ENCODE measurements at places on chromosomes 4 and X.

DNA sequence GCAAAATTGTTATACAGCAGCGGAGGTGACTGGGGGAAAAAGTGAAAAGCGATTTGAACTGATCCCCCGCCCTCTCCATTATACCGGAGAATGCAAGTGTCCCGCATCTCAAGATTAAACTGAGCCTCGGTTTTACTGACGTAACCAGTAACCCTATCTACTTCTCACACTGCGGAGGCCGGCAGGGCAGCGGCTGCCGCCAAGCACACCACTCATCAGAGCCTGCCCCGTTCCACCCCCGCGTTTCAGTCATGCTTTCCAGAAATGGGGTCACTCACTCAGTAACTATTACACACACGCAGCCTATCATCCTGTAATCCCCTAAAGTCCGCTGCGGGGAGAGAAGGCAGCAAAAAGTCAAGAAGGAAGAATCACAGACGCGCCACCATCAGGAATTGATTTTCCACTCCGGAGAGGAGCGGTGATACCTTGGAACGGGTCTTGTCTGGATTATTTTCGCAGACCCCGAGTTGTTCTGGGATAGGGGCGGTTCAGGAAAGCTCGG is 1.4 kb downstream of the RPS6KA3 start:
- DNase-seq = no peak

DNA sequence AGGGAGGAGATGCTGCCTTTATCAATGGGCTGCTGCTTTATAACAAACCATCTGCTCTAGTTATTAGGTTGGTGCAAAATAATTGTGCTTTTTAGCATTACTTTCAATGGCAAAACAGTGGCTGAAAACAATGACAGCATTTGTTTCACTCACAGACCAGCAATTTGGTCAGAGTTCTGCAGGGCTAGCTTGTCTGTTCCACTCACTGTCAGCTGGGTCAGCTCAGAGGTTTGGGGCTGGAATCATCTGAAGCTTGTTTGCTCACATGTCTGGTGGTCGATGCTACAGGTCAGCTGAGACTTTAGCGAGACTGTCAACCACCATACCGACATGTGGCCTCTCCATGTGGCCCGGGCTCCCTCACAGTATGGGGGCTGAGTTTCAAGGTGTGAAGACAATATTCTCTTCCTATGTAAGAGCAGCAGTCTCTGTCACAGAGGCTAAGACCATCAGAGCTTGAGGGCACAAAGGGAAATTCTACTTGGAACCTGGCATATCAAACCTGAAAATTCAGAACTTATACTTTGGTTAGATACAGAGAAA is 81.3 kb upstream of the LIMCH1 start:
- no peak for DNase-seq

- DNase-seq = no peak
These were observed 10.6 kb downstream of the CLTRN start for GRCh38 chrX:15653961-15654360.

DNA sequence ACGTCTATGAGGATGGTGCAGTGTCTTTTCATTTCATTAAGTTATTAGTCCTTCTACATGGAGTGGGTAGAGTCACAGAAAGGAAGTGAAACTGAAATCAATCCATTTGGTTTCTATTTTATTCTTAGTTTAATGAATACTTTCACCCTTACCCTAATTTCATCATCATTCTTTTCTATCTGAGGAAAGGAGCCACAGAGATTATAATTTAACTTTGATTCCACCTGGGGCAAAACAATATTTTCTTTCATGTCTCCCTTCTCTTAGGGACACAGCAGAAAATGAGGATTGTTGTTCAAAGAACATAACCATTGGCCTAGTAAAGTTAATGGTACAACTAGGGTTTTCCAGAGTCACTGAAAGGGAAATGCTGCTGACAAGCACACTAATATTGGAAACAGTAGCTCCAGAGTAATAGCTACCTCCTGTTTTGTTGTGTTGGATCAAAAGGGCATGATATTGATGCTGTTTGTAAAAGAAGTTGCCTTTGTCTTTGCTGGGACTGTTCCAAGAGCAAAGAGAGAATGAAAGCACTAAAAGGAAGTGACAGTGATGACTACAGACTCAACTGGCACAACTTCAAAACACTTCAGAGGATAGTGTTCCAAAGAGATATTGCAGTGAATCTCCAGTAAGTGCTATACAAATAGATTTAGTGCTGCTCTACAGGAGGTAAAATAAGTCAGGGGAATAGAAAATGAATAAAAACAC is 247.1 kb upstream of the PITX2 start:
- DNase-seq = no peak

- DNase-seq = no peak
These were observed 337.8 kb downstream of the PDGFC start for GRCh38 chr4:156633847-156634246.

- no peak for DNase-seq
These were observed 6.4 kb upstream of the SCML2 start for GRCh38 chrX:18360867-18361266.

GRCh38 chrX:103560256-103560655 is 25.1 kb upstream of the TCEAL4 start:
- no peak for DNase-seq

DNA sequence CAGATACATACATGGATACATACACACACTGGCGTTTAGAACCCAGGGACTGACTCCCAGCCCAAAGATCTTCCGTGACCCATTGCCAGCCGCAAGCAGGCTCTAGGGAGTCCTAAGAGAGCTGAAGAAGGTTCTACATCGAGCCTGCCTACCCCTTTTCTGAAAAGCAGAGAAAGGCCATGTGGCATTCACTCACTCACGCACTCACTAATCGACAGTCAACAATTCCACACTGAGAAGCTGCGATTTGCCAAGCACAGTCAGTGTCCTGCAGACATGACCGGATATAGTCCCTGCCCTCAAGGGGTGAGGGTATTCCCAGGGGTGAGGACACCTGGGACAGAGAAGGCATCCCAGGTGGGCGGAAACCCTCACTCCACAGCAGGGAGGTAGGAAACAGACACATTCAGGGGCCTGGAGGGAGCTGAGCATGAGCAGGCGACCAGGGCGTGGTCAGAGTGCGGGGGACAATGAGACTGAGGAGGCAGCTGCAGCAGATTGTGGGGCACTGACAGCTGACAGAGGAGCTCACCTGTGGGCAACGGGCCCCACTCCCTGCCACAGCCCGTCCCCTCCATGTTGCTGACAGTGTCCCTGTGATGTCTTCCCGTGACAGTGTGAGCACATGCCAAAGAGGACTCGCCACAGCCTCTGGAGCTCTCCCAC is 13.2 kb upstream of the MAN2B2 start:
- no peak for DNase-seq

DNA sequence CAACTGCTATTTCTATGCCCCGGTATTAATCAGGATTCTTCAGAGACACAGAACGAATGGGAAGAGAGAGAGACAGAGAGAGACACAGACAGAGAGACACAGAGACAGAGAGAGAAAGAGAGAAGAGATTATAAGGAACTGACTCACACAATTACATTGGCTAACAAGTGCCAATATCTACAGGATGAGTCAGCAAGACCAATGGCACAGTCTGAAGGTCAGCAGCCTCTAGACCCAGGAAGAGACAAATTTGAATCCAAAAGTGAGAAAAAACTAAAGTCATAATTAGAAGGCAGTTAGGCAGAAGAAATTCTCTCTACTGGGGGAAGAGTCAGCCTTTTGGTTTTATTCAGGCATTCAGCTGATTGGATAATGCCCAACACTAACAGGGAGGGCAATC is 187.3 kb downstream of the MAB21L2 start:
- DNase-seq = no peak

- no peak for DNase-seq
These were observed 567.6 kb upstream of the SLIT2 start for GRCh38 chr4:19684084-19684483.

GRCh38 chrX:118530219-118530911 is 34.8 kb downstream of the DOCK11 start:
- DNase-seq = no peak

GRCh38 chrX:16347968-16348670 is 180.8 kb downstream of the MAGEB17 start:
- DNase-seq = no peak

DNA sequence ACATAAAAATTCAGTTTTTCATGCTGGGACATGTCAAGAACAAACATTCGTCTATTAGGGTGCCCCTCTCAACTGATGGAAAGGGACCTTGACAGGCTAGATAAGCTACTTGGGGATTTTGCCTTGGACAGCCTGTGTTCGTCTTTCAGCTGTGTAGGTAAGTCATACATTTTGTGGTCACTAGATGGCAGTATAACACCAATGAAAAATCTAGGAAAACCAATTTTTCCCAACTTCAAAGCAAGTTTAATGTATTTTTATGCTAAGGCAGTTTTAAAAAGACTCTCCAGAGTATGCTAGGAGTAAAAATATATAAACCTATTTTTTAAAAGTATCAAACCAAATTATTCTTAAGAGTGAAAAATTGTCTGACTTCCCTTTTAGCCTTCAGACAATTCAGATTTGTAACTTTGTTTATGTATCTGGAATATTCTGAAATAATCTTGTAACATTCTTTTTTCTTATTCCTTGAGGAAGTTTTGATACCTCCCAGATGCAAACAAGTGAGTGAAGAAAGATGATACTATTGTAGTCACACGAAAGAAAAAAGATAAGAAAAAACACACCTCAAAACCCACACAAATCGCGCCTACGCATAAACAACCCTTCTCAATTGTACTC is 158.3 kb downstream of the CPE start:
- peak; percentile 24 for DNase-seq

- DNase-seq = no peak
These were observed 198.4 kb upstream of the SFRP2 start for GRCh38 chr4:153987291-153987690.

DNA sequence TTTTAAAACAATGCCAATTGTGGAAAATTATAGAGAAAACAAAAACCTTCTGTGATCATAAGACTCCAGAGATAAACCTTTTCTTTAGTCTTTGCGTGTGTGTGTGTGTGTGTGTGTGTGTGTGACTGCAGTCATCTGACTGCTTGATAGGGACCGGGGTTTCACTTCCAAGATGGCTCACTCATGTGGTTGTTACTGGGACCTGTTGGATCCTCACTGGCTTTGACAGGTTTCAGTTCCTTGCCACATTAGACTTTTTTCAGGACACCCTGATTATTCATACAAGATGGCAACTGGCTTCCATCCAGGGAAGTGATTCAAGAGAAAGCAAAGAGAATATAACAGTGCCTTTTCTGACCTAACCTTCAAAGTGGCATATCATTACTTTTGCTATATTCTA is 21.9 kb upstream of the MAD2L1 start:
- DNase-seq = no peak

DNA sequence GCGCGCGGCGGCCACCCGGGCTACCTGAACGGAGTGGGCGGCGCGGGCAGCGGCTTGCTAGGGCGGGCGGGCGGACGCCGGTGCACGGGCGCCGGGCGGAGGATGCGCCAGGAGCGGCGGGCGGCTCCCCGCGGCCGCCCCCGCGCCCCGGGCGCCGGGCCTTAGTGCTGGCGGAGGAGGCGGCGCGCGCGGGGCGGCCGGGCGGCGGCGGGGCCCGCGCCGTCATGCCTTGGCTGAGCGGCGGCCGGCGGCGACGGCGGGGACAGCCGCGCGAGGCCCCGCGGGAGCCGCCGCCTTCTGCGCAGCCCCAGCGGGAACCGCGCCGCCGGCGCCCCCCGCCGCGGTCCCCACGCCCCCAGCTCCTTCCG is 48.2 kb downstream of the CLDN34 start:
- DNase-seq = peak; percentile 10

DNA sequence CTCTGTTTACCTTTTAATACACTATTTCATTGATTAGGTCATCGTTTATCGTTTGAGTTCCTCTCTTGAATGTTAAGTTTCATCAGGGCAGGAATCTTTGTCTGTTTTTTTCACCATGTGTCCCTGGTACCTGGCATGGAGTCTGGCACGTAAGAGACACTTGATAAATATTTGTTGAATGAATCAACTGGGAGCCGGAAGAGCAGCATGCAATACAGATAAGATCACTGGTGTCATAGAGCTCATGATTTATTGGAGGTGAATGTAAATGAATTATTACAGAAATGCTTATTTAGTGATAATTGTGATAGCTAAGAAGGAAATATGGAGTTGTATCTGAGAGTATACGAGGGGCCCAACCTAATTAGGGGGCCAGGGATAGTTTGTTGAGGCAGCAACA is 62.8 kb downstream of the UCHL1 start:
- DNase-seq = no peak

GRCh38 chr4:25658357-25658771 is 2.7 kb downstream of the SLC34A2 start:
- DNase-seq = no peak

DNA sequence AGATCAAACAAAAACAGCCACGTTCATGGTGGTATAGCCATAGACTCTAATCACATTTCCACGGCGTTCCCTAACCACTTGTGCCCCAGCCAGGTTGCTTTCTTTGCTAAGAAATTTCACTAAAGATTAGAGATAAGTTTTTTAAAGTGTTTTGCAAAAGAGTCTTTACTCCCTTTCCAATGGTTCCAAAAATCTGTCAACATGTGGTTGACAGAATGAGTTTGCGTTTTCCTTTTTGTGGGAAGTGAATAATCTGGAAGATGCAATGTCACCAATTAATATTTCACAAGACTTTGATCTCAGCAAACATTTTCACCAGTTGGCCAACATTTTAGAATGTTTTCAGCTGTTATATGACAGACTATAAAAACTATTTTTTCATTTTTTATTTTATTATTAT is 35.3 kb downstream of the CXCL1 start:
- DNase-seq = no peak

- no peak for DNase-seq
These were observed 10.9 kb downstream of the MFAP3L start for GRCh38 chr4:170015285-170015684.

Data from germinal center (tissue), 1 donor.